CD4-positive, alpha-beta T cell (primary cell): ENCODE measurements at places on chromosomes 4 and X.

- DNase-seq: no peak
These were observed 84.3 kb downstream of the PJA1 start for GRCh38 chrX:69080855-69081465.

GRCh38 chr4:59258002-59258401 lies 1942.1 kb upstream of the ADGRL3 start:
- DNase-seq: no peak

DNA sequence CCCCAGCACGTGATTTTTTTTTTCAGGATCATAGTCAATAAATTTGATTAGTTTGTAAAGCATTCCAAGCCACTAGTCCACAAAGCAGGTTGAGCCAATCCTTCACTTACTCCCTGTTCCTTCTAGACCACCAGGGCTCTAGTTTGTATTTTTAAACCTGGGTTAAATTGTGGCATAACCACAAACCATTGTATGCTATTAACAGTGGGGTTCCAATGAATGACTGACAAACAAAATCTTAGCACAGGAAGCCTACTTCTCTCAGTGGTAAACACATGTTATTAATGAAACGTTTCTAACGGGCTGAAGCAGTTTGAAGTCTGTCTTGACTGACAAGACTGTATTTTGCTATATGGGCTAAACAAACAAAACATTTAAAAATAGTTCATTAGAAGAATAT lies 48.6 kb upstream of the GYPA start:
- DNase-seq: no peak

- no peak for DNase-seq
These were observed 437.1 kb upstream of the CTSO start for GRCh38 chr4:156390599-156391324.

DNA sequence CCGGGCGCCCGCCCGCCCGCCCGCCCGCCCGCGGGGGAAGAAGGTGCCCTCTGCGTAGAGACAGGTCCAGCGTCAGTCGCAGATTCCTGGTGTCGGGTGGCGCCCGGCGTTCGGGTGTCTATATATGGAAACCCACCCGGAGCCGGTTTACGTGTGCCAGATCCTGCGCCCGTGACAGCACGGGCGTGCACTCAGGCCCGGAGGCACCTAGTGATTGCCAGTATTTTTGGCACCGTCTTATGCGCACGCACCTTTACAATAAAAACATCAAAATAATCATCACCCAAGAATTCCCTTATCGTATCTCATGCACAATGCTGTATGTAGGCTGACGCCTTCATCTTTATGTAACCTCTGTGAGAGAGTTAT lies 519 bp downstream of the SLC25A4 start:
- DNase-seq: no peak

DNA sequence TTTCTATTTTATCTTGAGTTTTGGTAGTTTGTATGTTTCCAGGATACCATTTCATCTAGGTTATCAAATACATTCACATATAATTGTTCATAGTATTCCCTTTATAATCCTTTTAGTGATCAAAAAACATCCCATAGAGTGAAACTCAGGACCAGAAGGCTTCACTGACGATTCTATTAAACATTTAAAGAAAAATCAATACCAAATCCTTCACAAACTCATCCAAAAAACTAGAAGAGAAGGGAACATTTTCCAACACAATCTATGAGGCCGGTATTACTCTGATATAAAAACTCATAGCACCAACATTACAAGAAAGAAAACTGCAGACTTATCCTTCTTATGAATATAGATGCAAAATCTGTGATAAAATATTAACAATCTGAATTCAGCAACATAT lies 203.4 kb downstream of the ANKRD50 start:
- no peak for DNase-seq

GRCh38 chr4:102608190-102608589 lies 107.0 kb downstream of the NFKB1 start:
- no peak for DNase-seq

GRCh38 chr4:172410363-172410762 lies 597.2 kb downstream of the GALNTL6 start:
- DNase-seq: no peak

- DNase-seq: no peak
These were observed 216.7 kb downstream of the IL13RA2 start for GRCh38 chrX:114800719-114801118.

- DNase-seq: no peak
These were observed 248.2 kb downstream of the PARM1 start for GRCh38 chr4:75180790-75181776.

GRCh38 chr4:158538911-158539310 lies 17.2 kb downstream of the RXFP1 start:
- no peak for DNase-seq

DNA sequence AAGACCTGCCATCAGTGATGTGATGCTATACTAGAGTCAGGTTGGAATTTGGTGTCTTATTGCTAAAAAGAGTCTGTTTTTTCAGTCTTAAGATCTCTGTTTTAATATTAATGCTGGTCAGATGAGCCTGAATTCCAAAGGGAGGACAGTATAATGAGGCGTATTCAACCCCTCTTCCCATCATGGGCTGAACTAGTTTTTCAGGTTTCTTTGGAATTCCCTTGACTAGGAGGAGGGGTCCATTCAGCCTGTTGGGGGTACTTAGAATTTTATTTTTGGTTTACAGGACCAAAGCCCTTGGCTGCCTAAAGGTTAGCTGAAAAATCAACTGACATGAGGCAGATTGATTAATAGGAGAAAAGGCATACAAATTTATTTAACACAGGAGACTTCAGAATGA lies 24.1 kb upstream of the PI4K2B start:
- no peak for DNase-seq

DNA sequence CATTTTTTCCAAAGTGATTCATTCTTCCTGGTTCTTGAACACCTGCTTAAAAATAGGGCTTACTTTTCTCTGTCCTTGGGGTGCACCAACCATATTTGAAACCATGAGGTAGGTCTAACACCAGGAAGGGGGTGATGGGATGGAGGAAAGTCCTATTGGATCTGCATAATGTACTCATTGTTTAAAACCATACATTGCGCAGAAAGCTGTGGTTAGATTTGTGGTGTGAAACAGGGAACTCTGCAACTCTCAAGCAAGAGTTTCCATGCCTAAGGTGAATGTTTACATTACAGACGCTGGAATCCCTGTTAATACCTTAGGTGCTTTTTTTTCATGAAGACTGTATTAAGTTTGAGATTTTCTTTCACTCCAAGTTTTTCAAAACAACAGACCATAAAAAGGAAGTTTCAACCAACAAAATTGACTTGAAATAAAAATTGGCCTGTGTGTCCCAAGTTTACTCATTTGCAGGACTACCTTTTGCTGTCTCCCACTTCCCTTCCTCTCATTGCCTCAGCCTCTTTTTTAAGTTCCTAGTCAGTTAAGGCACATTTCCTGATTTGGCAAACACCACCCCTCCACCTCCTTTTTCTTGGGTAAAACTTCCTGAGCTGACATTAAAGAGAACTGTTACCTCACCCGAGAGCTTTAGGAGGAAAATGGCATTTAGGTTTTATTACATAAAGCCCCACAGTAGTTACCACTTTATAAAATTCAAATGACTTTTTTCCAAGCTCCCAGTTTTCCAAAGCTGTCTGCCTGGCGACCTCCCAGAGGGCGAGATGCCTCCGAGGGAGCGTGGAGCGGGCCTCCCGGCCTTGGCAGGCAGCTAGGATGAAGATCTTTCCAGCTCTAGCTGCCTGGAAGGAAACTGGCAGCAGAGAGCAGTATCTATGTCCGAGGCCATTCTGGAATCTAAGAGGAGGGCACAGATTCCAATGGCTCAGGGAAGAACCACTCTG lies 47.9 kb upstream of the RBPJ start:
- DNase-seq: peak; percentile 16

GRCh38 chr4:69760455-69760854 lies at the start of gene SULT1B1:
Gene SULT1B1, minus strand, starts transcription at chr4:69760620. Its CDS starts 5,403 bp downstream, at chr4:69755217.
- peak; percentile 45 for DNase-seq

DNA sequence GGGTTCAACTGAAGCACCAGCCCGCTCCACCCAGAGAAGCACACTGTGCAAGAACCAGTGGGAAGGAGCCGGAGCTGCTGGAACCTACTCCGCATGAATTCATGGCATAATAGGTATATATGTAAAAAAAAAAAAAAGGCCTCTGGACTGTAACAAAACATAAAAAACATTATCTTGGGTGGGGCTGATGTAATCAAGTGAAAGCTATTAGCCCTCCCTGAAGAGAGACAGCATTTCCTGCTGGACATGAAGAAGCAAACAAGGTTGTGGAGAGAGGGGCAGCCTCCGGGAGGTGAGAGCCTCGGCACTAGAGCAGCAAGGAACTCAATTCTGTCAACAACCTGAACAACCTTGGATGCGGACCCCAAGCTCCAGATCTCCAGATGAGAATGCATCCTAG lies 50.7 kb downstream of the PLAC1 start:
- no peak for DNase-seq

GRCh38 chrX:124940531-124940930 lies 379.1 kb upstream of the TEX13C start:
- no peak for DNase-seq

GRCh38 chr4:14375816-14376215 lies 626.5 kb upstream of the CPEB2 start:
- no peak for DNase-seq

GRCh38 chr4:144565527-144566195 lies 80.3 kb upstream of the HHIP start:
- no peak for DNase-seq

DNA sequence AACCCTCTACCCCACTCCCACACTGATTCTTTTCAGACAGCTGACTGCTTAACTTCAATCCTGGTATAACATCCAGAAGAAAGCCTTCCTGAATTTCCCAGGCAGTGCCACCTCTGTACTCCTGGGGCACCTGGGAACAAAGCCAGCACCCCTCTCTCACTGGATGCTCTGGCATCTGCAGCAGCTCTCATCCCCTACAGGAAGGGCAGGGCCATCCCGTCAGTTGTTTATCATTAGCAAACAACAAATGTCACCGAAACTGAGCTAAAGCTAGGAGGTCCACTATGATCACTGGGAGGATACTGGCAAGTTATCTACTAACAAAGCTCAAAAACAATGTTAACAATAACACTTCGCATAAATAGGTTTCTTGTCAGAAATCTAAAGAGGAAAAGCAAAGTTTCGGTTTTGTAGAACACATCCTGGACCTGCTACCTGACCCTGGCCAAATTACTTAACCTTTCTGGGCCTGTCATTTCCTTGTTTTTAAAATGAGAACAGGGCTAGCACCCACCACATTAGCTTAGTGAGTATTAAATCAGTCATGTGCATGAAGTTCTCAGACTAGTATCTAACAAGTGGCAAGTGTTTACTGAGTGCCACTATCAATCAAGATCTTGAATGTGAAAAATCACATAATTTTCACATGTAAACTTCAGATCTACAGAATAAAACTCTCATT lies 86.6 kb downstream of the NR3C2 start:
- no peak for DNase-seq

DNA sequence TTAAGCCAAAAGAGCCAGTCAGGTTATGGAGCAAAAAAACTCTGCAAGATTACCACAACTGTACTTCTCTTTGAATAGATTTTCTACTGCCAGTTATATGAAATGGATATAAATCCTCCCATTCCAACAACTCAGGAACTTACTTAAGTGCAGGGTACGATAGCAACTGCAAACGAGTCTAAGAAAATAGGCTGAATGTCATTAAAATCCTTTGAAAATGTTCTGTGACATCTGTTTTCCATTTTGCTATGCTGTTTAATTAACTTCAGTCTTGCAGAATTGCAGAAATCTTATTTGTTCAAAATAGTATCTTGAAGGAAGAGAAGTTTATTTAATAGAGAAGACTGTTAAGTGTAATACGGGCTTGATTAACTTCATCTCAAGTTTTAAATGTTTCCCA lies 243.8 kb downstream of the PALLD start:
- DNase-seq: no peak

- no peak for DNase-seq
These were observed 61.1 kb upstream of the C1GALT1C1 start for GRCh38 chrX:120690941-120691340.

DNA sequence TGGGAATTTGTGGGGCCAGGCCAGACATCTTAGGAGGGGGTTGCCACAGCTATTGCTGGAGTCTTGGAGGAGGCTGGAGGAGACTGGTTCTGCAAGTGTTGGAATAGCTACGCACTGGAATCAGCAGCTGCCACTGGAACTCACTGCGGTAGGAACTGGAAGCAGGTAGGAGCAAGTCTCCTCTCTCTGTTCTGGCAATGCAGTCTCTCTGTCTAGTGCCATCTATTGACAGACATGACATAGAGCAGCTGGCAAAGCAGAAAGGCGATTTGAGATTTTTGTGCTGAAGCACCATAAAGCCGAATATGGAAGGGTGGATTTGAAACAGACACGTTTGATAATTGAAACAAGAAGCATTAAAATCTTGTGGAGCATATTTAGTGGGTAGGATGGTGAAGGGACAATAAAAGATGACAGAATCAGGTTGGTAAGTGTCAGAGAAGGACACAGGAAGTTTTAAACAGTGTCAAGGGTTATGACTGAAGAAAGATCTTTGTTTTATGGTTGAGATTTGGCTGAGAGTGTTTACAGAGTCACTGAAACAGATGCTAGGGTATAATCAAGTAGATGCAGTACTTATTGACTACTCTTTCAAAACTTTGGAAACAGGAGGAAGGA lies 23.5 kb upstream of the SYNPO2 start:
- DNase-seq: no peak

DNA sequence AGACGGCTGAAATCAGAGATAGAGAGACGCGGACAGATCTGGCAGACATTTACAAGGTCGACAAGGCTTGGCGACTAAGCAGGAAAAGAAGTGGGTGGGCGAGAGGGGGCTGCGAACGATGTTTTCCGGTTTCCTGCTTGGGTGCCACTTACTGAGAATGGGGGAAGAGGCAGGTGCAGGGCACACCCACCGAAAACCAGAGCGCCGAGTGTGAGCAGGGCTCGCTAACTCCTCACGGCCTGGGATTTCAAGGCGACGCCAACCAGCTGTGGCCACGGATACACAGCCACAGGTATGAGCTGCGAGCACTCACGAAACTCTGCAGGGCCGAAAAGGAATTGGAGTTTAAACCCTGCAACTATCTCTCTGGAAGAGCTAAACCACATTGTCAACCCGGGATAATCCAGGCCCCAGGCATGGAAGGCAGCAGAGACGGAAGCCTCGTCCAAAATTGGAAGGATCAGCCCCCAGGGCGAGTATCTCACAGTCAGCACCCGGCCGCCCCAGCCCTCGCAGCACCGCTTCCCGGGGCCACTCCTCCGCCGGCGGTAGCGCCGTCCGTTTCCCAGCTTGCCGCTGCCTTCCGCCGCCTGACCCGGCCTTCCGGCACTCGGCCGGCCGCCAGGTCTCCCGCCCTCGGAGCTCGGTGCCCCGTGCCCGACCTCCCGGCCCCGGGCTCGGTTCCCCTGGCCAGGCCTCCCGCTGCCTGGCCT lies 778 bp downstream of the CASP3 start:
- DNase-seq: peak; percentile 55

- no peak for DNase-seq
These were observed 1159.3 kb upstream of the TENM3 start for GRCh38 chr4:181083757-181084361.
